ENCODE measurements at places on chromosomes 13 and 19. TPM values are rescaled to one million over a fixed set of nuclear protein-coding genes. Genes with fewer than 3 reads are reported as not detected.

MAST1 gene
- total RNA-seq, result 0.53 TPM

CLEC11A gene
- 8.0 TPM for total RNA-seq

RFPL4A gene
- total RNA-seq, result not detected

WASF3 gene
- total RNA-seq, result 23.0 TPM

Data from thoracic aorta endothelial cell (primary cell).